Inflammatory macrophage (primary cell): ENCODE measurements at places on chromosomes 6 and 20.

- DNase-seq = no peak
Observed at GRCh38 chr6:9948678-9949077, 466.2 kb downstream of the TFAP2A start.

GRCh38 chr6:15937602-15938001, 191.3 kb upstream of the MYLIP start:
- DNase-seq = peak; percentile 9

GRCh38 chr20:49545572-49545971, 22.4 kb downstream of the PTGIS start:
- no peak for DNase-seq

DNA sequence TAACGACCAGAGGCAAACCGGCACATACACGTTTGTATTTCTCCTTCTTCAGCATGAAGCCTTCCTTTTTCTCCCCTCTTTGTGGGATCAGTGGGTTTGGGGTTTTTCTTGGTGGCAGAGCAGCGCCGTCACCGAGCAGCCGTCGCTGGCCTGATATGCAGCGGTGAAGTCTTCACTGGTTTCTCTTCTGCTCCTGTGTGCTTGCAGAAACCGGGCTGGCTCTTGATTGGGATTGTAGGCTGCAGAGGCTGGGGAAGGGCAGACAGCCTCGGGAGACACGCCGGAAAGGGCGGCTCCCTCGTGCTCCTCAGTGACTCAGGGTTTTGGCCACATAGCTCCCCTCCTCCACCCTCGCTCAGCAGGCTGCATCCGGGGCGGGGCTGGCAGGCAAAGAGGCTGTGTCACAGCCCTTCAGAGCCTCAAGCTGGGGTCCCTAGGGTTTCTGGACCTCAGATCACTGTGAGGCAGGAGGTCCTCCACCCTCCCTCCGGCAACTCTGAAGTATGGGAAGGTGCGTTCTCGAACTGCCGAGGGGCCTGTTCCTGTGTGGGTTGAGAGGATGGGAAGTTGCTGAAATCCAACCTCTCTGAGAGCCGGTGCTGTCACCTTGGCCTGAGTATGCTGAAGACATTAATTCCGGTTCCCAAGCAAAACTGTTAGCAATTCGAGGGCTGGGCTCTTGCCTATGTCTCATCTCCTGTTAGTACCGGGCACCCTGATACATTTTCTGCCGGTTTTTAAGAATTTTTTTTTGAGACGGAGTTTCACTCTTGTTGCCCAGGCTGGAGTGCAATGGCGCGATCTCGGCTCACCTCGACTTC, 24.2 kb downstream of the NQO2 start:
- peak; percentile 97 for DNase-seq

- DNase-seq = no peak
Observed at GRCh38 chr6:160337301-160337700, 10.9 kb upstream of the SLC22A3 start.

DNA sequence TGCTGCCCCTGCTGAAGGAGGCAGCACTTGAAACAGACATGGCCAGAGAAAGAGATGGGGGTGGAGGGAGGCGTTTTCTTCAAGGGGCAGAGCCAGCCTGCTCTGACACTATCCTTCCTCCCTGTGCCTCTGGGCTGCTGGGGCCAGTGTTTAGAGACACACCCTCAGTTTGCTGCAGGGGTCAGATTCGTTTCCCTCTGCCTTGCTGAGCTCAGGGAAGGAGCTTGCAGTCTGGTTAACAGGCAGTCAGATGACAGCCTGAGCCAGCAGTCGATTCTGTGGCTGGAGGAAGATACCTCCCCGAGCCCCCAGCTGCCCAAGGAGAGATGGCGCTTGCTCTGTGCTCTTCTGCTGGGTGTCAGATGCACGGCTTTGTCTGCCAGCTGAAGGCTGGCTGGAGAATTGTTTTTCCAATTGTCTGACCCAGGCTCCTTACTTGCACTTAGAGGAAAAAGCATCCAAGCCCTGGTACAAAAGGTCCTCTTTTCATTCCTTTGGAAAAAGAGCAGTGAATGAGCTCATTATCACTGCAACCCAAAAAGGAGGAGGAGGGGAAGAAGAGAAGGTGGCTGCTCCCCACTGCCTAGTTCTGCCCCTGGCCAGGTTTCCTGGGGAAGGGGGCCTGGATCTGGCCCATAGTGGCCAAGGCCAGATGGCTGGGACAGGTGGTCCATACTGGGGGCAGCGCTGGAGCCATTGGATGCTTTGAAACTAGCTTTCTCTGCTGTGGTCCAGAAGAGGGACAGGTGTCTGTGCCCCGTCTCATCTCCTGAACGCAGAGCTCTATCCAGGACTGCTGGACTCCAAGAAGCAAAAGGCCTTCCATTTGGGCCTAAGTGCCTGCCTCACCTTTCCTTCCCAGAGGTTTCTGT, 88.2 kb downstream of the TCP11 start:
- peak; percentile 65 for DNase-seq
